ENCODE measurements at places on chromosomes 12 and 14. TPM values are rescaled to one million over a fixed set of nuclear protein-coding genes. Genes with fewer than 3 reads are reported as not detected.
A peak's percentile ranks its signal among the peaks of the same experiment; 100 is the strongest.

The KRT75 gene
- not detected for total RNA-seq

- H3K36me3 ChIP-seq, result peaks cover 4% of the 10 kb centered on the region
- H3K4me1 ChIP-seq, result no peaks in the 10 kb centered on the region
- no peak for DNase-seq
- H3K27ac ChIP-seq, result no peak overlapping the region
- H3K4me3 ChIP-seq, result no peak overlapping the region
- H3K27me3 ChIP-seq, result no peaks in the 10 kb centered on the region
Observed at GRCh38 chr14:61003571-61003970, 22.5 kb downstream of the SLC38A6 start.

DNA sequence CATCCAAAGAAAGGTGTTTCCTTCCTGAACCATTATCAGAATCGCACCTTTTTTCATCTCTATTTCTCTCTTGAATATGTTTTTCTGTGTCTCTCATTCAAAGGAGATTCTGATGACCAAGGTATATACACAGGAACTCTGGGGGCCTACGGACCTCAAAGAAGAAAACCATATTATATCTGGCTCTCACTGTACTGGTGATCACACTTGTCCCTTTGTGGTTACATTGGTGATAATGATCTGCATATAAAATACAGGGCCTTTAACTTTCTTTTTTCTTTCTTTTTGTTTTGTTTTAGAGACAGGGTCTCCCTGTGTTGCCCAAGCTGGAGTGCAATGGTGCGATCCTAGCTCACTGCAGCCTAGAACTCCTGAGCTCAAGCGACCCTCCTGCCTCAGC, 185.2 kb upstream of the AMIGO2 start:
- no peaks in the 10 kb centered on the region for H3K36me3 ChIP-seq

The PLEKHG3 gene
- 14.7 TPM for total RNA-seq

- H3K4me1 ChIP-seq, result peaks cover 15% of the 10 kb centered on the region
- H3K36me3 ChIP-seq, result peaks cover 8% of the 10 kb centered on the region
- H3K27me3 ChIP-seq, result no peaks in the 10 kb centered on the region
Observed at GRCh38 chr12:50220363-50220995, 53.3 kb upstream of the CERS5 start.

GRCh38 chr12:69644511-69644910, 33.8 kb upstream of the LRRC10 start:
- no peaks in the 10 kb centered on the region for H3K36me3 ChIP-seq
- no peak overlapping the region for H3K27ac ChIP-seq
- DNase-seq, result no peak

DNA sequence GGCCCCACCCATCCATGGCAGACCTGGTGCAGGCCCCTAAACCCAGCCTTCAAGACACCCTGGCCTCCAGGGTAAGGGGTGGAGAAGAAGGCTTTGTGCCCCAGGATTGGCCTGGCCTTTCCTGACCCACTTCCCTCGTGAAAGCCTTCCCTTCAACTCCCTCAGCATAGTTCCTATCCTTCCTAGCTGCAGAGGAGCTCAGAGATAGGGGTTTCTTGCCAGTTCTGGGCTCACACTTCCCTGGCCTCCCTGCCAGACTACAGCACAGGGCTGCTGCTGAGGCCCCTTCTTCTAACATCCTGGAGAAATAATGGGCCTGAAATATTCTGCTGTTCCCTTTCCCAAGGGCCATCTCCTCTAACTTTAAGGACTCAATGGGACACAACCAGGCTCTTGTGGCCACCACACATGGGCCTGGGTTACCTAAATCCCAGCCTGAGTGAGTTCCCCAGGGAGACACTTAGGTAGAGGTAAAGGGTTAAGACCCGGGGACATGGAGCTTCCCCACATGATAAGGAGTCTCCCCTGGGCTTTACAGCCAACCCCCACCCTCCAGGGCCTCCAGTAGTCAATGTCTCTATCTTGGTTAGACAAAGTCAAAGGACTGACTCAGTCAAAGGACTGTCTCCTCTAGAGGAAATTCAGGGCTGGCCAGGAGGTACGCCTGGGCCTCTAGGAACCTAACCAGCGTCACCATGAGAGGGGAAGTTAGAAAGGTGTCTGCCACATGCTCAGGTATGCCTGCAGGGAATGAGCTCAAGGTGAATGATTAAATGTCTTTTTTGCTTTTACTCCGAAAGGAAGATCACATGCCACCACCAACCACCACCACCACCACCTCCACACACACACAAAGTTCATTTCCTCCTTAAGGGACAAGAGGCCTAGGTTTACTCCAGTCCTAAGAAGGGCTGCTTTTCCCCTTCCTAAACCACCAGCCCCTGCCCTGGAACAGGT, 7.1 kb downstream of the ZFP36L1 start:
- no peaks in the 10 kb centered on the region for H3K27me3 ChIP-seq
- DNase-seq, result no peak
- H3K27ac ChIP-seq, result no peak overlapping the region
- H3K4me3 ChIP-seq, result no peak overlapping the region

The FICD gene
- 2.9 TPM for total RNA-seq

GRCh38 chr14:104891664-104892530, 26.8 kb downstream of the CEP170B start:
- H3K36me3 ChIP-seq, result peaks cover 12% of the 10 kb centered on the region
- no peak for DNase-seq
- no peak overlapping the region for H3K27ac ChIP-seq
- H3K27me3 ChIP-seq, result no peaks in the 10 kb centered on the region

The SLC4A8 gene
- 3.6 TPM for total RNA-seq

DNA sequence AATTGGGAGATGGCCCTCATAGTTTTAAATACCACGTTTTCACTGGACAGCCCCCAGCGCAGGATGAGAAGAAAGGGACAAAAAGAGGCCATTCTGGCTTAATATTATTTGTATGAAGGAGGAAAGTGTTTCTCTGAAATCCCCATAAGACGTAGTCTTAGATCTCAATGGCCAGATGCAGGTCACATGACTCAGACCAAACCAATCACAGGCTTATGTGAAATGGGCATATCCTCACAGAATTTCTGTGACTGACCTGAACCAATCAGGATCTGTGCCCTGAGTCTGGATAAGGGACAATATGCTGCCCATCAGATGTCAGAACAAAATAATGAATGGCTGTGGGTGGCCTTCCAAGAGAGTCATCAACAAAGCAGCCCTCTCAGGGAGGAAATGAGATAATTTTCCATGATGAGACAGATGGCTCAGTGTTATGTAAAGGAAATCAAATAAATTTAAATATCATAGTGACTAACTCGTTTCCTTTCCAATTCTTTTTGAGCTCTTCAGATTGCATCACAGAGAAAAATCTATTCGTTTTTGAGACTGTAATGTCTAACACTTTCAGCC, 1009.5 kb upstream of the TMEM132C start:
- no peaks in the 10 kb centered on the region for H3K27me3 ChIP-seq
- no peaks in the 10 kb centered on the region for H3K4me1 ChIP-seq
- no peaks in the 10 kb centered on the region for H3K36me3 ChIP-seq
- no peak overlapping the region for H3K27ac ChIP-seq
- no peak for DNase-seq

GRCh38 chr12:25557830-25558436, 4.8 kb upstream of the LMNTD1 start:
- DNase-seq, result no peak
- no peaks in the 10 kb centered on the region for H3K4me1 ChIP-seq
- H3K36me3 ChIP-seq, result no peaks in the 10 kb centered on the region
- H3K27ac ChIP-seq, result no peak overlapping the region
- no peak overlapping the region for H3K4me3 ChIP-seq
- H3K27me3 ChIP-seq, result no peaks in the 10 kb centered on the region

The OLR1 gene
- total RNA-seq, result 0.35 TPM

- H3K27ac ChIP-seq, result no peak overlapping the region
- H3K27me3 ChIP-seq, result no peaks in the 10 kb centered on the region
- H3K4me3 ChIP-seq, result no peak overlapping the region
Observed at GRCh38 chr12:15563663-15564062, 225.5 kb downstream of the EPS8 start.

GRCh38 chr14:100261621-100262020, 22.7 kb downstream of the YY1 start:
- H3K27me3 ChIP-seq, result no peaks in the 10 kb centered on the region
- H3K36me3 ChIP-seq, result peaks cover 33% of the 10 kb centered on the region
- no peak for DNase-seq
- peaks cover 4% of the 10 kb centered on the region for H3K4me1 ChIP-seq
- no peak overlapping the region for H3K4me3 ChIP-seq
- no peak overlapping the region for H3K27ac ChIP-seq

DNA sequence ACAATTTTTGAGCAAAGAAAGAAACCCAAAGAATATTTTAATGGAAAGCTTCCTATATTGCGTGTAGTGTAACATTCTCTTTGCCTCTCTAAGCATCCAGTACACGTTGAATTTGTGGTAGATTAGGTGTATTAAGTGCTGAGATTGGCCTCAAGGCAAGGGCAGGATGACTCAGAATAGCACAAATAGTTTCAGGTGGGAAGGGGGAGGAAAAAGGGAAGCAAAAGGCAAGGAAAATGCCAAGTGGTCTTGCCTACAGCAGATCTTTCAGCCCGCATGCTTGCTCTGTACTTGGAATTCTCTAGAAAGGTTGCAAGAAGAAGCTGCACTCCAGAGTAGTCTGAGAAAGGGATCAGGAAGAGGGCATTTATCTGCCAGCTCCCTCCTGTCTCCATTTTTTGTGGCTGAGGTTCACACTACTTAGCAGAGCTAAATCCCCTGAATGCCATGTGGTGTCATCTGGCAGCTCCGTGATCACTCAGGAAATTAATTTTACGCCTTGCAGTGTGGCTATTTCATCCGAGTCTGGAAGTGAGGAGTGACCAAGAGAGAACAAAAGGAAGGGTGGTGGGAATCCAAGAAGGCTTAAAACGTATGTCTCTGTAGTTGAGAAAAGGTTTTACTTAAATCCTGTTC, 28.5 kb downstream of the CDKN1B start:
- no peak overlapping the region for H3K4me3 ChIP-seq
- no peaks in the 10 kb centered on the region for H3K4me1 ChIP-seq
- no peak for DNase-seq
- no peaks in the 10 kb centered on the region for H3K27me3 ChIP-seq

The TAC3 gene
- total RNA-seq, result not detected

GRCh38 chr12:86551146-86551571, 295.0 kb upstream of the MGAT4C start:
- peak; percentile 58 for DNase-seq
- H3K27me3 ChIP-seq, result no peaks in the 10 kb centered on the region
- H3K36me3 ChIP-seq, result no peaks in the 10 kb centered on the region
- H3K27ac ChIP-seq, result no peak overlapping the region
- no peaks in the 10 kb centered on the region for H3K4me1 ChIP-seq

- H3K27ac ChIP-seq, result no peak overlapping the region
- no peak overlapping the region for H3K4me3 ChIP-seq
- no peaks in the 10 kb centered on the region for H3K4me1 ChIP-seq
- no peaks in the 10 kb centered on the region for H3K27me3 ChIP-seq
Observed at GRCh38 chr12:18696971-18697602, 40.7 kb downstream of the PLCZ1 start.

The GUCY2C gene
- total RNA-seq, result not detected

DNA sequence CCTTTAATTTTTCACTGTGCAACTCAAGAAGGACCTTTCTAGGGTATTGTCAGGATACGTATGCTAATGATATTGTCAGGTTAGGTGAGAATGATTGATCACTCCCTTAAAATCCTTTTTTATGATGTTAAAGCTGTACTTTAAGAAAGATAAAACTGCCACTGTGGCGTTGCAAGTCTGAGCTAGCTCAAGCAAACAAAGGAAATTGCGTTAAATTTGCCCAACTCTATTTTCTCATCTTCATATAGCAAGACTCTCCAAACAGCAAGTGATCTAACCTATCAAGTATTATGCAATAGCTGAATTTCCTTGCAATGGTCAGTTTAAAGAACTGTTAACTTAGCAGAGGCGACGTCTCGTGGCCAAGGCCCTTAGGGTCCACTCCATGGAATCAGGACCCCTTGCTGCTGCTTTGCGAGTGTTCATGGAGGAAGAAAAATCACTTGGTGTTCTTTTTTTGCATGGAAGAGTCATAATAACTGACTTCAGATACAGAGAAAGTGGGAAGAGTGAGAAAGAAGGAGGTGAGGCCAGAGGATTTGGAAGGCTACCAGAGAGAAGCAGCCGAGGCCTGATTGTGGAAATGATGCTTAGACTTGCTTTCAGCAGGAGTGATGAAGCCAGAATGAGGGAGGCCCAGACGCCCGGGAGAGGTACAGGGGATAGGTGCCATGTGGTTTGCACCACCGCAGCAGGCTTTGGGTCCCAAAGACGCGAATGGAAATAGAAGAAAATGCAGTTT, 2.5 kb downstream of the TRAF3 start:
- H3K36me3 ChIP-seq, result no peaks in the 10 kb centered on the region
- no peaks in the 10 kb centered on the region for H3K27me3 ChIP-seq
- H3K27ac ChIP-seq, result no peak overlapping the region
- H3K4me3 ChIP-seq, result no peak overlapping the region
- peaks cover 19% of the 10 kb centered on the region for H3K4me1 ChIP-seq

- peaks cover 68% of the 10 kb centered on the region for H3K4me1 ChIP-seq
- H3K27ac ChIP-seq, result peak overlapping the region; percentile 58
- H3K27me3 ChIP-seq, result no peaks in the 10 kb centered on the region
- H3K4me3 ChIP-seq, result no peak overlapping the region
- H3K36me3 ChIP-seq, result no peaks in the 10 kb centered on the region
Observed at GRCh38 chr12:123987022-123987421, 14.0 kb downstream of the ZNF664 start.

- H3K4me1 ChIP-seq, result no peaks in the 10 kb centered on the region
- no peak for DNase-seq
- H3K27ac ChIP-seq, result no peak overlapping the region
- H3K27me3 ChIP-seq, result no peaks in the 10 kb centered on the region
Observed at GRCh38 chr14:70317969-70318634, 41.4 kb downstream of the COX16 start.

The CDKL1 gene
- 7.0 TPM for total RNA-seq

- no peak overlapping the region for H3K4me3 ChIP-seq
- no peak overlapping the region for H3K27ac ChIP-seq
- peaks cover 8% of the 10 kb centered on the region for H3K27me3 ChIP-seq
- no peak for DNase-seq
- no peaks in the 10 kb centered on the region for H3K4me1 ChIP-seq
- no peaks in the 10 kb centered on the region for H3K36me3 ChIP-seq
Observed at GRCh38 chr14:105848570-105848969, 322.2 kb downstream of the TMEM121 start.

The SRP54 gene
- 34.0 TPM for total RNA-seq

The PLEKHH1 gene
- 2.5 TPM for total RNA-seq

GRCh38 chr14:30125322-30125979, 197.8 kb upstream of the PRKD1 start:
- H3K36me3 ChIP-seq, result no peaks in the 10 kb centered on the region
- H3K27me3 ChIP-seq, result no peaks in the 10 kb centered on the region
- no peaks in the 10 kb centered on the region for H3K4me1 ChIP-seq
- no peak overlapping the region for H3K27ac ChIP-seq

GRCh38 chr14:99896361-99896760, 103.1 kb downstream of the EML1 start:
- DNase-seq, result no peak
- no peak overlapping the region for H3K27ac ChIP-seq
- H3K4me1 ChIP-seq, result no peaks in the 10 kb centered on the region

- H3K4me1 ChIP-seq, result peaks cover 9% of the 10 kb centered on the region
- no peaks in the 10 kb centered on the region for H3K36me3 ChIP-seq
- no peak for DNase-seq
- no peaks in the 10 kb centered on the region for H3K27me3 ChIP-seq
- H3K27ac ChIP-seq, result no peak overlapping the region
Observed at GRCh38 chr14:72333357-72333756, 401.1 kb downstream of the RGS6 start.

GRCh38 chr14:92473969-92474535, 39.5 kb upstream of the RIN3 start:
- no peaks in the 10 kb centered on the region for H3K27me3 ChIP-seq
- no peaks in the 10 kb centered on the region for H3K36me3 ChIP-seq
- no peak overlapping the region for H3K4me3 ChIP-seq
- no peak for DNase-seq

The EFS gene
- total RNA-seq, result 2.3 TPM

GRCh38 chr12:89568484-89568883, 42.6 kb upstream of the POC1B start:
- no peaks in the 10 kb centered on the region for H3K36me3 ChIP-seq
- no peak overlapping the region for H3K27ac ChIP-seq
- H3K4me1 ChIP-seq, result no peaks in the 10 kb centered on the region
- DNase-seq, result no peak
- H3K4me3 ChIP-seq, result no peak overlapping the region

The MYF6 gene
- total RNA-seq, result not detected

The ERO1A gene
- total RNA-seq, result 19.2 TPM
